Right atrium auricular region (tissue), 2 donors: ENCODE measurements at places on chromosomes 11 and 22.

DNA sequence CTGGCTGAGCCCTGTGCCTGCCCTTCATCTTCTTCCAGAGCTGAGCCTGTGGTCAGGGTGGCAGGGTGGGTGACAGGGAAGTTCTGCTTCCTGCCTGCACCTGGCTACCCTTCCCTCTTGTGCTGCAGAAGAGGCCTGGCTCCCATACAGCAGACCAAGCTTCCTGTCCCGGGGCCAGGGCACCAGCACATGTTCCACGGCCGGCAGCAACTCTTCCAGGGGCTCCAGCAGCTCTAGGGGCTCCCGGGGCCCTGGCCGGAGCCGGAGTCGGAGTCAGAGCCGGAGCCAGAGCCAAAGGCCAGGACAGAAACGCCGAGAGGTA lies 15.0 kb downstream of the ROBO3 start:
- no peak for DNase-seq

- peak; percentile 50 for DNase-seq
These were observed 809.1 kb downstream of the BRD1 start for GRCh38 chr22:49018601-49019000.

- DNase-seq = no peak
These were observed 13.3 kb upstream of the OR56B4 start for GRCh38 chr11:6094186-6094585.

- DNase-seq = no peak
These were observed 48.9 kb upstream of the CDON start for GRCh38 chr11:126111458-126112116.

DNA sequence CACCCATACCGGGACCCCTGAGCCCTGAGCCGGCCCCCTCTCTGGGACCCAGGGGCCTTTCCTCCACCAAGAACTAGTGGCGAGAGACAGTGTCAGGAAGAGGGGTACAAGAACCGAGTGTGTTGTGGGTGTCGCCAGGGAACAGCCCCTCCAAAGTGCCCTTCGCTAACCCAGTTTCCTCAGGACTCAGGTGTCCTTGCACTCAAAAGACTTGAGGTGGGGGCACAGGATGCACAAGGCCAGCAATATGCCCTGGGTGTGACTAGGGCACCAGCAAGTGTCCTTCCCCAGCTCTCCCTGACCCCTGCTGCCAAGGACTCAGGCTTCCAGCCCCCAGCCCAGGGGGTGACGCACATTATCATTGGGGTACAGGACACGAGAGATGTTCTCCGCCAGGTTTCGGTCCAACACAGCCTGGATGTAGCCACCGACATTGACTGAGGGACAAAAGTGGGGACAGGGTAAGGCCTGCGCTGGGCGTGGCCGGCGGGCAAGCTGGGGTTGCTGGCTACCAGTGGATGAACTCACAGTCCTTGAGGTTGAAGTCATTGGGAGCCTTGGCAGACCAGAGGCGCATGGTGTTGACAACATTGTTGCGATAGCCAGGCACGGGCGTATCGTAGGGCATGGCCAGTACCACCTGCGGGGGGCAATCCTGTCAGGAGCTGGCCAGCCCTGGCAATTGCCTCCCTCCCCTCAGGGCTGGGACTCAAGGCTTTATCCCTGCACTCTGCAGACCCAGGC lies 4.7 kb downstream of the PYGM start:
- no peak for DNase-seq

- no peak for DNase-seq
These were observed 435.1 kb upstream of the CCDC90B start for GRCh38 chr11:83721263-83721662.

DNA sequence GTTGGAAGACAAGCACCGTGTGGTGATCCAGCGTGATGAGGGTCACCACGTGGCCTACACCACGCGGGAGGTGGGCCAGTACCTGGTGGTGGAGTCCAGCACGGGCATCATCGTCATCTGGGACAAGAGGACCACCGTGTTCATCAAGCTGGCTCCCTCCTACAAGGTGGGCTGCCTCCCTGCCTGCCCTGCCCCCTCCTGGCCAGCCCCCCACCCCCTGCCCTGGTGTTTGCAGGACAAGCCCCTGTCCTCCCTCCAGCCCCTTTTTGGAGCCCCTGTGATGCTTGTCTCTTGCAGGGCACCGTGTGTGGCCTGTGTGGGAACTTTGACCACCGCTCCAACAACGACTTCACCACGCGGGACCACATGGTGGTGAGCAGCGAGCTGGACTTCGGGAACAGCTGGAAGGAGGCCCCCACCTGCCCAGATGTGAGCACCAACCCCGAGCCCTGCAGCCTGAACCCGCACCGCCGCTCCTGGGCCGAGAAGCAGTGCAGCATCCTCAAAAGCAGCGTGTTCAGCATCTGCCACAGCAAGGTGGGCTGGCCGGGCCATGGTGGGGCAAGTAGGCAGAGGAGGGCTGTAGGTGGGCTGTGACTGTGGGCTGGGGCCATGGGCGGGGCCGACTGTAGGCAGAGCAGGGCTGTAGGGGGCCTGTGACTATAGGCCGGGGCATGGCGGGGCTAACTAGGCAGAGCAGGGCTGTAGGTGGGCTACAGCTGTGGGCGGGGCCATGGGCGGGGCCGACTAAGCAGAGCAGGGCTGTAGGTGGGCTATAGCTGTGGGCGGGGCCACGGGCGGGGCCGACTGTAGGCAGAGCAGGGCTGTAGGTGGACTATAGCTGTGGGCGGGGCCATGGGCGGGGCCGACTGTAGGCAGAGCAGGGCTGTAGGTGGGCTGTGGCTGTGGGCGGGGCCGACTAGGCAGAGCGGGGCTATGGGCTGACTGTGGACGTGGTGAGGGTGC lies 13.6 kb downstream of the MUC2 start:
- DNase-seq = no peak

DNA sequence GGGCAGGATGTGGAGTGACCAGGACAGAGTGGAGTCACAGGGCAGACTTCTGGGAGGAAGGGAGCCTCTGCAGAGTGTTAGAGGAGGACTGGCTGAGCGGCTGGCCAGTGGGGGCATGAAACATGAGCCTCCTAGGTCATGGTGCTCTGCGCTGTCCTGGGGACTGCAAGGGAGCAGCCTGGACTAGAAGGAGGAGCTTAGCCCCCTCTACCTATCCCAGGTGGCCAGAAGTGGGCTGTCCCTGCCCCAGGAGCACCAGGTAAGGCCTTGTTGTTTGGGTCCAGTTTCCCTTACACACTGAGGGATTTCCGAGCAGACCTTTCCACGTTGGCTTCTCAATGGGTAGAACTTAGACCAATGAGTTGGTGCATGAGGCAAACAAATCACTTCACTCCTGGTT lies 7.4 kb downstream of the PKNOX2 start:
- DNase-seq = no peak

- DNase-seq = no peak
These were observed 21.7 kb upstream of the TNRC6B start for GRCh38 chr22:40156001-40156516.

DNA sequence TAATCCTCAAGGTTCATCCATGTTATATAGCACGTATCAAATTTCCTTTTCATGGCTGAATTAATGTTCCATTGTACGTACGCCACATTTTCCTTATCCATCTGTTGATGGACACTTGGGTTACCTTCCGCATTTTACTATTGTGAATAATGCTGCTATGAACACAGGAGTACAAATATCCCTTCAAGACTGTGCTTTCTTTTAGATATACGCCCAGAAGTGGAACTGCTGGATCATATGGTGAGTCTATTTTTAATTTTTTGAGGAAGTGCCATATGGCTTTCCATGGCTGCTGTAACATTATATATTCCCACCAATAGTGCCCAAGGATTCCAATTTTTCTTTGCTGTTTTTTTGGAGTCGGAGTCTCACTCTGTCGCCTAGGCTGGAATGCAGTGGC lies 6.0 kb downstream of the MRPL40 start:
- no peak for DNase-seq

- no peak for DNase-seq
These were observed 1336.8 kb downstream of the TBC1D22A start for GRCh38 chr22:48099251-48099650.

DNA sequence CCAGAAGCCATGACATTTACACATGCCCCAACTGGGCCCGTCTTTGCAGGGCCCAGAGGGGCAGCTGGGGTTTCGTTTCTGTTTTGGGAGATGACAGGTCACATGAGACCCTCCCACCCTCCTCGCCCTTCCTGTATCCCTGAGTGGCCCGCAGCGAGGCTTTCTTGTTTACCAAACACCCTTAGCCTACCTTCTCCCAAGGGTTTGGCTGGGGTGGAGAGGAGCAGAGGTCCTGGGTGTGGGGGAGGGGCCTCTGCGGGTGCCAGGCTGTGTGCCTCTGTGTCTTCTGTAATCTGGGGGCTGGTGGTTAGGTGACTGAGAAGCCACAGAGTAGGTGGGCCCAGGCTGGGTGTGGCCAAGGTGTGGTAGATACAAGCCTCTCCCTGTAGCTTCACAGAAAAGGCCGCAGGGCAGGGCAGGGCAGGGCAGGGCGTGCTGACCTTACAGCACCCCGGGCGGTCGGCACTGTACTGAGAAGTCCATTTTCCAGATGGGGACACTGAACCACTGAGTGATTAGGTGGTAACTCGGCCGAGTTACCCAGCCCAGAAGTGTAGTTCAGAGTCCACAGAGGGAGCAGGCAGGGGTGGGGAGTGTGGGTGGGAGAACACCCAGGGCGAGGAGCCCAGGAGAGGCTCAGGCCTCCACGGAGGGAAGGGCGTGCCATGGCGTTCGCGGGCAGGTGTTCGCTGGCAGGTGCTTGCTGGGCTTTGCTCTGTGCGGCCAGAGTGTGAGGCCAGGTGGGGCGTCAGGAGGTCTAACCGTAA lies 8.7 kb downstream of the PRR5 start:
- DNase-seq = no peak

- DNase-seq = no peak
These were observed 877 bp downstream of the SLC25A17 start for GRCh38 chr22:40818192-40818746.

DNA sequence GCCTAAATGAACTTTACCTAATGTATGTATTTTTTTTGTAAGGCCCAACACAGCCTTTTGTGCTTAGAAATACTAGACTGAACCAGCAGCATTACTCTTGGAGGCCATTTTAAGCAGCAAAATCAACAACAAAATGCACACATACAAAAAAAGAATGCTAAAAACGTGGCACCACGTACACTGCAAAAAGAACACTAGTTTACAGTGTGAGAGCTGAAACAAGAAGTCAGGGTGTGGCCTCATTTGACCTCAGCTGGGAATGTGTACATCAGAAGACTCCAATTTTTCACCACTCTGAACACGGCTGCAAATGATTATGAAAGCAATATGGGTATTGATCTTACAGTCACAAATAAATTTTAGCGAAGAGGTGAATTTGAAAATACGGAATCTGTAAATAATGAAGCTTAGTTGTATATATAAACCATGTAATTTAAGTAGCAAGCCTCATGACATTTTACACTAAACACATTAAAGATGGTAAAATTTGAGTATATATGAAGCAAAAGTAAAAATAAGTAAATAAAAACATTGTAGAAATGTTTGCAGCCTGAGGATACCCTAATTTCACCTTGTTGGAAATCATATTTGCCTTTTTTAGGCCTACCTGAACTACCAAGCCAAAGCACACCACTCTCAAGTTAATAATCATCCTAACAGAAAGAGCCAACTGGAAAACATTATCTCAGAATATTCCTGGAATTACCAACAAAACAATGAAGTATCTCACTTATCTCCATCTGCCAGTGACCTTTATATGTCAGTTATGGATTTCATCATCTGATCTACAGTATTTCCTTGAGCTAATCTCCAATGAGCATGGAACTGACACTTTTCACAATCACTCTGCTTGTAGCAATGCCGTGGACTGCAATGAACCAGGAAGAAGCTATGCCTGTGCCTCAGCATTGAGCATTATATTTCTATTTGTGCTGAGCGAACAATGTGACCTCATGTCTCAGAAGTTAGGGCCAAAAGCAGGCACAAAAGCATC lies 319.5 kb upstream of the FAT3 start:
- DNase-seq = no peak

- DNase-seq = no peak
These were observed 161.1 kb upstream of the CCDC179 start for GRCh38 chr11:23021287-23021863.

GRCh38 chr22:27113641-27114040 lies 456.3 kb downstream of the MIAT start:
- no peak for DNase-seq
